NCI-H748 treated with DMSO at 0.1 percent for 48 hours (cell line): ENCODE measurements at places on chromosomes 5 and 9.

DNA sequence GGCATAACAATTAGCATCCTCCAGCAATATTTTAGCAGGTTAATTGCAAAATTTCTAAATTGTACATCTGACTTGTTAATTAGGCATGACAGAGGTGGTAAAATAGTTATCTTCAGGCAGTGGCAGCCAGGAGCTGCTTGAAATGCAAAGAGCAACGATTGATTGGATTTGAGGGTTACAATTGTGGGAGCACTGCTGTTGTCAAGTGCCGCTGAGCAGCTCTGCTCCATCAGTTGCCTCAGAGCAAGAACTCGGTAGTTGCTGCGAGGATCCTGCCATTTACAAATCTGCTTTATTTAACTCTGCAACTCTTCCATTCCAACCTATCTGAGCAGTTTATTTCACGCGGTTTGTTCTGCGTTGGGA lies 12.6 kb downstream of the PBX3 start:
- no peak for DNase-seq

DNA sequence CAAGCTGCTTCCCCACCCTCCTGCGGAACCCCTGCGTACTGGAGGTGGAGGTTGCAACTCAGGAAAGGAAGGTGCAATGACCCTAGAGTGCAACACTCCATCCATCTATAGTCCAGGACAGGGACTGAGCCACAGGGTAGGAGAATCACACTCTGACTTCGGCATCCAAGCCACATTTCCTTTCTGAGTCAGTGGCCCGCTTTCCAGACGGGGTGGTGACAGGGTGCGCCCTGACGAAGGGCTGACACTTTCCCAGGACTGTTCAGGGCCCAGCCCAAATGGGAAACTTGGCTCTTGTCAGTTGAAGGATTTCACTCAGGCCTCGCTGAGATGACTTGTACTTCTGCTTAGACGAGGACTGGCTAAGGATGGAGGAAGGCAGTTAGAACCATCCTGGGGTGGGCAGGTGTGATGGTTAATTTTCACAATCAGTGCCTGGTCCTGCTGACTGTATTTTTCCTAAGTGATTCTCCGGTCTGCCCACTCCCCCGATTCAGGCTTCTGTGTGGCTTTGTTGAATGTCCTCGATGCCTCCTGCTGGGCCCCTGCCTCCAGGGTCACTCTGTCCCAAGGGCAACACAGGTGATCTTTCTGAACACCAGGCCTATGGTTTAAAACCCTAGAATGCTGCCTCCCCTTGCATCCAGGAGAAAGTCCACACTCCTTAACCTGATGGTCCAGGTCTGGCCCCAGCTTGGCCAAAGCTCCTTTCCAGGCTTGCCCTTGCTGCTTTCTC lies 228.1 kb downstream of the FSTL4 start:
- no peak for DNase-seq

- DNase-seq, result no peak
These were observed 121.8 kb upstream of the SAP30L start for GRCh38 chr5:154324033-154324432.

- DNase-seq, result no peak
These were observed 149.0 kb downstream of the TMEM161B start for GRCh38 chr5:88119535-88120125.

DNA sequence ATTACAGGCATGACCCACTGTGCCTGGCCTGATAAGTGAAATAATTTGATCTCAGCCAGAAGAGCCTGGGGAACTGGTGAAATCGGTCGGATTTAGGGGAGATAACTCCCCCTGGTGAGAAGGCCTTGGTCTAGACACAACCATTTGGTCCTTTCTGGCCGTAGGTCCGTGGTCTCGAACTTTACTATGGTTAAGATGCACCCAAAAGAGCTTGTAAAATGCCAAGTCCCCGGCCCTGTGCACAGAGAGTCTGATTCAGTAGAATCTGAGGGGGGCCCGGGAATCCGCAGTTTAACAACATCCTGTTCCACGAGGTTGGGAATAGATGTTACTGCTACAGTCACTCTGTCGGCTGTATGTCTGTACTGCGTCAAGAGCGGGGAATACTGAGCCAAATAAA lies 140.7 kb downstream of the C9orf50 start:
- no peak for DNase-seq

DNA sequence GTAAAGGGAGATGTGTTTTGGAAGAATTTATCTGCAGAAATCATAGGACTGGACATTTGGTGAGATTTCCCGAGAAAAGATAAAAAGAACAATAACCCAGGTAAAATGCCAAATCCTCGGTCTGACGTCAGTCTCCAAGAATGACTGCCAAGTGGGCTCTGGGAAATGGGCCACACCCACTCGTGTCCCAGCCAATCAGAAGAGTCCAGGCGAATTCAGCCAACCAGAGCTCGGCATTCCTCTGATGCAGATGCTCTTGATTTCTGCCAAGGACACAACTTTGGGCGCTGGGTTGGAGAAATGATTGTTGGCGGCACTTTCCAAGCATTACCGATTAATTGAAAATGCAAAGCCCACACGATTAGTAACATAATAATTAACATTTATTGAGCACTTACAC lies 73.3 kb downstream of the FGF18 start:
- no peak for DNase-seq

DNA sequence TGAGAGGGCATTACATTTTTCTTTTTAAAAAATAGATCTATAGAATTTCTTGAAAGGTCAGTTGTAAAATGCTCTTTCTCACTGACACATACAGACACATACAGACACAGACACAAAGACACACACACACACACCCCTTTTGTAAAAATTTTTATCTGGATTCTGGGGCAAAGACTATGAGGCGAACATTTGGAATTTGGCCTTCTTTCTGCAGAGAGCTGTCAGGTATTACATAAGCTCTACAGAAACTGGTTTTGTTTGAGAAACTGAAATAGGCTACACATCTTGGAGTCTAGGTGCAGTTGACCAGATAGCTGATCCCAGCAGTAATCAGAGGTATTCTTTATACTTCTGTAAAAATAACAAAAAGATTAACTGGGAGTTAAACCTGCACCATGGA lies 315.9 kb upstream of the RPS23 start:
- DNase-seq, result no peak

GRCh38 chr5:65296067-65296466 lies 185.7 kb downstream of the ADAMTS6 start:
- no peak for DNase-seq

- no peak for DNase-seq
These were observed 2.2 kb downstream of the CACFD1 start for GRCh38 chr9:133461975-133462374.

DNA sequence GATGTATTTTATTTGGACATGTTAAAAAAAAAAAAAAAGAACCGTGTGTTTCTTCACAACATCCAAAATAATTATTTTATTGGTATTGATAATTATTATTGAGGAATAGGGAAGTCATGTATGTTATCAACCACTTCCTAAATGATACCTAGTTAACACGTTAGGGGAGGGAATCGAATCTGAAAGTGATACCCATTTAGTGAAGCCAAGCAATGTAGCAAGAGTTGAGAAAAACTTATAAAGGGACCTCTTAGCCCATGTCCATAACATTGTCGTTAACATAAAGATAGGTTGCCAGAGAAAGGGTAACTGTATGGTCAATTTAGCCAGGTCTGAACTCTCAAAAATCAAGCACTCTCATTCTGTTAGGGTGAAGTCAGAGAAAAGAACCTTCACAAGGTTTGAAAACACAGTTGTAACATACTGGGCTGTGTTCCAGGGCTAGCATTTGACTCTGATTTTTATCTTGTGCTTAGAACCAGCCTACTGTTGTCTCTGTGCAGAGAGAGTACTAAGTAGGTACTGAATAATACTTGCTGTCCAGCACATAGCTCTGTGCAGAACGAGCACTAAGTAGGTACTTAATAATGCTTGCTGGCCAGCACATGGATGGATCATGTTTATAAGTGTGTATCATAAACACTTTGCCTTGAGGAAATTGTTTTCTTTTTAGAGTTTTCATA lies 60.4 kb downstream of the GHR start:
- no peak for DNase-seq

DNA sequence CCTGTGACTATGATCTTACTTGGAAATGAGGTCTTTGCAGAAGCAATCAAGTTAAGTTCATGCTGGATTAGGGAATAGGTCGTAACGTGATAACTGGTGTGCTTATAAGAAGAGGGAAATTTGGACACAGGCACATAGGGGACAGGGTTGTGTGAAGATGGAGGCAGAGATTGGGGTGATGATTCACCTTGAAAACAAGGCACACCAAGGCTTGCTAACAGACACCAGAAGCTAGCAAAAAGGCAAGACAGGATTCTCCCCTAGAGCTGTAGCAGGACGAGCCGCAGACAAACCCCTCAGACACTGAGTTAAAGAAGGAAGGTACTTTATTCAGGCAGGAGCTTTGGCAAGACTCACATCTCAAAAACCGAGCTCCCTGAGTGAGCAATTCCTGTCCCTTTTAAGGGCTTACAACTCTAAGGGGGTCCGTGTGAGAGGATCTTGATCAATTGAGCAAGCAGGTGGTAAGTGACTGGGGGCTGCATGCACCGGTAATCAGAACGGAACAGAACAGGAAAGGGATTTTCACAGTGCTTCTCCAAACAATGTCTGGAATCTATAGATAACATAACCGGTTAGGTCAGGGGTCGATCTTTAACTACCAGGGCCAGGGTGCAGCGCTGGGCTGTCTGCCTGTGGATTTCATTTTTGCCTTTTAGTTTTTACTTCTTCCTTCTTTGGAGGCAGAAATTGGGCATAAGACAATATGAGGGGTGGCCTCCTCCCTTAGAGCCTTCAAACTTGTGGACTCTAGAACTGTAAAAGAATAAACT lies 57.5 kb upstream of the S1PR3 start:
- DNase-seq, result no peak

GRCh38 chr5:105503950-105504349 lies 1941.4 kb upstream of the NUDT12 start:
- DNase-seq, result no peak

DNA sequence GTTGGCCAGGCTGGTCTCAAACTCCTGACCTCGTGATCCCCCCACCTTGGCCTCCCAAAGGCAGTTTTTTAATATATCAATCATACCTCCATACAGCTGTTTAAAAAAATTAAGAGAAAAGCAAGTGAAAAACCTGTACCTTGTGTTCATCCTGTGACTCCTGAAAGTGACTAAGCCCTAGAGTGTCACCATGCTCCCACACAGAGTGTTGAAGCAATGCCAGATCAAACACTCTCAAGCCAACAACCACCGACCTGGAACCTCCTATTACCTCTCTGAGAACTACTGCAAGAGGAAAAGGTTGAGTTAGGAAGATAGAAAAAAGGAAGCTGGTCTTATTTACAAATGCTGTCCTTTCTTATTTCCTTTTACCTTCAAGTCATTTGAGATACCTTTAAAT lies 123.5 kb downstream of the RASEF start:
- no peak for DNase-seq

- no peak for DNase-seq
These were observed 62.6 kb downstream of the IL31RA start for GRCh38 chr5:55913466-55914413.

DNA sequence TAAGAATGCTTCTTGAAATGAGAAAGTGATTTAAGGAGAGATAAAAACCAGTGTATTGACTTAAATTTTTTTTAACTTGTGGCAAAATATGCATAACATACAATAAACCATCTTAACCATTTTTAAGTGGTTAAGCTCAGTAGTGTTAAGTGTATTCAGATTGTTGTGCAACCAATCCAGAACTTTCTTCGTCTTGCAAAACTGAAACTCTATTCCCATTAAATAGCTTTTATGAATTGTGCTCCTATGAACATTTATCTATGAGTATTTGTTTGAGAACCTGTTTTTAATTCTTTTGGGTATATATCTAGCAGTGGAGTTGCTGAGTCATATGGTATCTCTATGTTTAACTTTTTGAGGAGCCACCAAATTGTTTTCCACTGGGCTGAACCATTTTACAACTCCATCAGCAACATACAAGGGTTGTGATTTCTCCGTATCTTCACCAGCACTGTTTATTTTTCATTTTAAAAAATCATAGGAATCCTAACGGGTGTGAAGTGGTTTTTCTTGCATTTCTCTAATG lies 76.6 kb upstream of the ACTBL2 start:
- DNase-seq, result no peak

- no peak for DNase-seq
These were observed 9.1 kb downstream of the SLC35A4 start for GRCh38 chr5:140573683-140574082.

GRCh38 chr5:72066705-72067107 lies 40.6 kb upstream of the MAP1B start:
- no peak for DNase-seq

GRCh38 chr9:130633336-130634190 lies 30.8 kb upstream of the PRDM12 start:
- no peak for DNase-seq

DNA sequence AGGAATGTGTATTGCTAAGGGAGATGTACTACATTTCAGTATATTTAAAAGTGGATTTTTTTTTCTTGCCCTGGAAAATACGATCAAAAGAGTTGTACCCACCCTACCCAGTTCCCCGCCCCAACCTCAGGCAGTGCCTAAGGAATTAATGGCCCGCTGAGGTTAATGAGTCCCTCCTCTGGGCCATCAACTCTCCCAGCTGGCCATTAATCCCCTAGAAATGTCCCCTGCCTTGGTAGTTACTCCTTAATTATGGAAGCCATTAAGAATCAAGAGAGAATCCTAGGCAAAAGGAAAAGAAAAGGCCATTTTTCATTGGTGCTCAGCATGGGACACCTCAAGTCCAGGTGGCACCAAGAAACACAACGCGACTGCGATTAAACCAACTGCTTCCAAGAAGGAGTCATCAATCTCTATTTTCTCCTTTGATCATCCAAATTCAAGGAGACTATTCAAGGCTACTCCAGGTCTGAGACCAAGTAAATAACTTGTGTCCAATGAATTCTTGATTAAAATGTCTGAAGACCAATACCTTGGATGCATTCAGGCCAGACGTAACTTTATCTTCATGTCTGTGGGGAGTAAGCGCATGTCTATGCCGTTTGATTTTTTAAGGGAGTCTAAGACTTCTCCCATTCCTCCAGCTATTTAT lies 1962.2 kb upstream of the WWC1 start:
- no peak for DNase-seq

- no peak for DNase-seq
These were observed 13.1 kb downstream of the GPR21 start for GRCh38 chr9:123046406-123047195.

GRCh38 chr5:92923885-92924284 lies 657.1 kb downstream of the NR2F1-AS1 start:
- DNase-seq, result no peak

DNA sequence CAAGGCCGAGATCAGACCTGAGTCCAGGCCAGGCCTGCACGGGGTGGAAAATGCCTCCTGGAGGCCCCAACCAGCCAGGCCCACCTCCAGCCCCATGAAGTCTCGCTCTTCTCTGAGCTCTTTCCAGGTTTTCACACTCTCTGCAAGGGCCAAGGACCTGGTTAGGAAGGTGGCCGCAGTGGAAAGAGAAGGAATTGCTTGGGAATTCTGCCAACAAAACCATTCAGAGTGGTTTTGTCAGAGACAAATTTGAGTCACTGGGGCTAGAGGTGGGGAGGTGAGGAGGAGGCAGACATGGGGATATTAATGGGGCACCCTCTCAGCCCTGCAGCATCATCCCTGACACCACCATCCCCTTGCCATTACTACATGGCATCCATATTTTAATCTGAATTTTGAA lies 261.0 kb downstream of the ROR2 start:
- DNase-seq, result no peak

- DNase-seq, result no peak
These were observed 131.2 kb downstream of the SPOCK1 start for GRCh38 chr5:137367951-137368350.
